ENCODE measurements at places on chromosomes 16 and 17.

- no peak for DNase-seq
These were observed 93.9 kb upstream of the WSCD1 start for GRCh38 chr17:5976251-5976650.

GRCh38 chr16:12898551-12898950, 2.8 kb upstream of the SHISA9 start:
- no peak for DNase-seq

- DNase-seq = no peak
These were observed 4.7 kb downstream of the NOD2 start for GRCh38 chr16:50697881-50698767.

DNA sequence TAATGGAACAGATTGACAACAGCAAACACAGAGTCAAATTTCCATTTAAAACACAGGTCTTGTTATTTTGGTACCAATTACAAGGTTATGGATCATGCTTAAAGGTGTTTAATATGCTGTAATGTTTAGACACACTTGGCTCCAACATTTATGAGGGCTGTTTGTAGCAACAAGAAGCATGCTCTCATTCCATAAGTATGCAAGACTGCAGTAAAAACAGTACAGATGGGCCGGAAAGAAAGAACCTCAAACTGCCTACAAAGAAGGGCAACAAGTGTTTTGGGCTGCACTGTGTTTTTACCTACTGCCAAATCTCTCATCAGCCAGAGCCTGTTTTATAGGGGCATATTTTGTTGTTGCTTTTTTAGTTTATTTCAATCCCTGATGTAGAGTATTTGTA, 100.5 kb upstream of the HS3ST3A1 start:
- no peak for DNase-seq

- no peak for DNase-seq
These were observed 349.6 kb downstream of the KIF2B start for GRCh38 chr17:54172096-54172984.

DNA sequence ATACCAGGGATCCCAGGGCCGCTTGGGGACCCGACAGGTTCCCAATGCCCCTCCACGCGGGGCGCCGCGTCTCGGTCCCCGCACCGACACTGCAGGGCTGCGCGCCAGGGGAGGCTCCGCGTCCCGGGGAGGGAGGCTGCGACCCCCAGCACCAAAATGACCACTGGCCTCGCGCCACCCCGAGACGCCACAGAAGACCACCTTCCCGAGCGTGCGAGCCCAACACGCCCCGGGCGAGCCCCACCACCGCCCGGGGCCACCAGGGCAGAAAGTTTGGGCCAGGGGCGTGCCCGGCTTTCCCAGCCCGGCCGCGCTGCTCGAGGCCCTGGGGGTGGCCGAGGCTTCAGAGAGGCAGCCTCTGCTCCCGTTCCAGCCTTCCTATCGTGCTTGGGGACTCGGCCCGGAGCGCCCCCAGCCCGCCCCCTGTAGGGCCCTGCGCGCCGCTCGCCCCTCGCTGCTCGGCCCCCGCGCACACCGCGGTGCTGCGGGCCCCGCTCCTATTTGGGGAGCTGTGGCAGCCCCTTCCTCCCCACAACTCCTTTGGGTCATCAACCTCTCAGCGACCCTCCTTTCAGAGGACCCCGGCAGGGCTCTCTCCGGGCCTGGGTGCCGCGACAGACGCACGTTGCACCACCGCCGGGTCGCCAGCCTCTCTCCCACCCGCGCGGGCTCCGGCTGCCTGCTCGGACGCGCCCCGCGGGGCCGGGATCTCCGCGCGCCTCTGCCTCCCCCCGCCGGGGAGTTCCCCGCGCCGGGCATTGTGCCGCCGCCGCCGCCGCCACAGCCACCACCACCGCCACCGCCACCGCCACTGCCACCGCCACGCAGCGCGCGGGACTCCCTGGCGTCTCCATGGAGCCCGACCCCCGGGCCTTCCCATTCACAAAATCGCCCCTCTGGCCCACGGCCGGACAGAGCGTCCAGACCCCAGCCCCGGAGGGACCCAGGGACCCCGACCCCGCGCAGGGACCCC, 892 bp downstream of the RBFOX3 start:
- no peak for DNase-seq

- DNase-seq = no peak
These were observed 68.6 kb downstream of the TMEM100 start for GRCh38 chr17:55654022-55654421.

DNA sequence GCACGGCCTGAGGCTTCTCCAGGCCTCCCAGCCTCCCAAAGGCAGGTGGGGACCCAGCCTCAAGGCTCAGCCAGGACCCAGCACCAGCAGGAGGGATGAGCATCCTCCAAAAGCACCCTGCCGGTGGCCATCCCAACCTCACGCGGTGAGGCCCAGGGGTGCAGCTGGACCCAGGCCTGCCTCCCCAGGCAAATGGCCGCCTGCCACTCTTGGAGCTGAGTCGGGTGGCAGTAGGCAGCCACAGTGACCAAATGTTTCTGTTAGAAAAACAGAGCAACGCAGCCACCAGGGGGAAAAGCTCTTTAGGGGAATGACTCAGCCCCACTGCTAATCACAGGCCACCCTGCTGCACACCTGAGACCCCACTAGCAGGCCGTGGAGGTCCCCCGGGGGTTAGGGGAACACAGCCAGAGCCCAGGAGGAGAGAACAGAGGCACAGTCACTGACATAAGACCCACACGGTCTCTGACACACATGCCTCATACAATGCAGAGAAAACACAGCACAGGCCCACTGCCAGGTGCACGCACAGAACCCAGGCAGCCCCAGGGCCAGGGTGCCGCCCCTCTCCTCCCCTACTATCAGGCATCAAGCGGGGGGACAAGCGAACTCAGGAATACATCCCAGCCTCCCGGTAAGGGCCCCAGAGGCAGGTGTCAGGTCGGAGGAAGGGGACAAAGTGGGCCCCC, 12.4 kb downstream of the BCAR1 start:
- DNase-seq = no peak

DNA sequence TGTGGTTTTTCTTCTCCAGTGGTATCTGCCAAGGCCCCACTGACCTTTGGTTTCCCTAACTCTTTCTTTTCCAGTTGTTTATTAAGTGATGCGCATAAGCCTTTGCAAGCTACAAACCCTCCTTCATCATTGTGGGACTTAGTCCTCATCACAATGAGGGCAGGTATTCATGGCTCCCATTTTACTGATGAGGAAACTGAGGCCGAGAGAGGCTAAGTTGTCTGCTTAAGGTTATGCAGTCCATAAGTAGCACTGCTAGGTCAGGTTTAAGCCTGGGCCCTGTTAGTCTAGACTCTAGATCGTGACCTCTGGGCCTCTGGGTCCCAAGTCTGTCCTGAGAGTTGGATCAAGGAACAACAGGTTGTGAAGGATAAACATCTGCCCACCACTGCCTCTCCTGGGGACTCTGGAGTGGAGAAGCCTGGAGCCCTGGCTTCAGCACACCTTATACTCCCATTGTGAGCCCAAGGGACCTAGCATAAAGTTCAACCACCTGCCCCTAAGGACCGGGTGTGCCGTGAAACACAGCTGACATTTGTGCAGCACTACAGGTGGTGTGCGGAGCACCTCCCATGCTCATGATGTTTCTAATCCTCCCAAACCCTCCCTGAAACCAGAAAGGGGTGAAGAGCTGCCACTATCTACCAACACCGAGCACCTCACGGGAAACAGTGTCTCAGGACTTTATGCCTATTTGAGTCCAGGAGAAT, 5.2 kb upstream of the KCNH6 start:
- no peak for DNase-seq

GRCh38 chr17:2054512-2055291, at the start of gene HIC1:
HIC1 (plus strand) TSS chr17:2055103; CDS start chr17:2056691, 1,588 bp downstream.
- DNase-seq = peak; percentile 98

DNA sequence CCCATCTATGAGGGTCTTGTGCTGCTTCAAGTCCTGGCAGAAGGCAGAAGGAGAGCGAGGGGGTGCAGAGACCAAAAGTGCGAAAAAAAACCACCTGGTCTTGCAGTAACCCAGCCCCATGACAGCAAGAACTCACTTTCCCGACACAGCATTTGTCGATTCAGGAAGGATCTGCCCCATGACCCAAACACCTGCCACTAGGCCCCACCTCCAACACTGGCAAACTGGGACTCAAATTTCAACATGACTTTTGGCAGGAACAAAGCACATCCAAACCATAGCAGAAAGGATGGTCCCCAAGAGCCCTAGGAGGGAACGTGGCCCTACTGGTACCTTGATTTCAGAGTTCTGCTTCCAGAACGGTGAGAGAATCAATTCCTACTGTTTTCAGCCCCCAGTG, 34.7 kb upstream of the KLHDC4 start:
- DNase-seq = no peak

- DNase-seq = no peak
These were observed 6.2 kb upstream of the MEOX1 start for GRCh38 chr17:43667947-43668348.

- DNase-seq = no peak
These were observed 95.7 kb downstream of the SLC39A11 start for GRCh38 chr17:72996791-72997190.

DNA sequence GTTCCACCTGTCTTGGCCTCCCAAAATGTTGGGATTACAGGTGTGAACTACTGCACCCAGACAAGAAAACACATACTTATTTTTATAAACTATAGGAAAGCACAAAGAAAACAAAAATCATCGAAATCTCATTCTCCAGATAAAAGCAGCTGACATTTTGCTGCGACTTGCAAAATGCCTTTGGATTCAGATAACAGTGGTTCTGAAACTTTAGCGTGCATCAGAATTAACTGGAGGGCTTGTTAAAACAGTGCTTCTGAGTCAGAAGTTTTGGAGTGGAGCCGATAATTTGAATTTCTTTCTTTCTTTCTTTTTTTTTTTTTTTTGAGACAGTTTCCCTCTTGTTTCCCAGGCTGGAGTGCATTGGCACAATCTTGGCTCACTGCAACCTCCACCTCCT, 17.7 kb upstream of the GJD3 start:
- DNase-seq = no peak

GRCh38 chr17:70499067-70499786, 329.9 kb downstream of the KCNJ2 start:
- no peak for DNase-seq

GRCh38 chr17:31310260-31310659, 3.6 kb downstream of the EVI2B start:
- DNase-seq = no peak

- DNase-seq = no peak
These were observed 53.8 kb upstream of the LYRM9 start for GRCh38 chr17:27947005-27947406.

All from 8988T (cell line).